ENCODE measurements at places on chromosomes 4 and X.

- DNase-seq = no peak
Observed at GRCh38 chr4:41414412-41414779, 123.6 kb upstream of the LIMCH1 start.

DNA sequence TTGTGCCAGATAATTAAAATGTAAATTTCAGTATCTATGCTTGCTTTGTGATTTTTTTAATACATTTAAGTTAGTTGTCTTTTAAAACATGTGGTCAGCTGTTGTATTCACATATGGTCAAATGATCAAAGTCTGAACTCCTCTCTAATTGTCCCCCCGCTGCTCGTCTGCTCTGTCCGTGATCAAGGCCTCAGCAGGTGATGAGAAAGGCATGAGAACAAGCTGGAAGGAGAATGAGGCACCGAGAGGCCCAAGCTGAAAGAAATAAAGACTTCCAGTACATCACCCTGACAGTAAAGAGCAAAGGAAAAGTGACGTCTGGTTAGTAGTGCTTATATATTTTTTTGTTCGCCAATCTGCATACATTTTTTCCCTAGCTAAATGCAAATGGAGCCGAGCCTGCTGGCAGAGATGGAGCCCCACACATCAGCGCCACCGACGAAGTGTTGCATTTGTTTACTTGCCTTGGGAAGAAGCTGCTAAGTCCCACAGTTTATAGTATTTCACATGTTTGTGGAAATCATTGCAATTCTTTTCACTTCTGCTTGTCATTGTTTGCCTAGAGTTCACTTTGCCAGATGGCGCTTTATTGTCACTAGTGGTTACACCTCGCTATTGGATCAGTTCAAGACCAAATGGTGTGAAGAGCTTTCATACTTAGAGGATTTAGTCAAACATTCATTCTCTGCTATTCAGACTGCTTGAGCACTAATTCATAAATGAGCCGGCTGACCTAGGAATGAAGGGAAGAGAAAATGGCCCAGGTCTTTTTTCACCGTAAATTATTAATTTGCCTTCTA is 181.5 kb downstream of the ZIC3 start:
- DNase-seq = no peak

DNA sequence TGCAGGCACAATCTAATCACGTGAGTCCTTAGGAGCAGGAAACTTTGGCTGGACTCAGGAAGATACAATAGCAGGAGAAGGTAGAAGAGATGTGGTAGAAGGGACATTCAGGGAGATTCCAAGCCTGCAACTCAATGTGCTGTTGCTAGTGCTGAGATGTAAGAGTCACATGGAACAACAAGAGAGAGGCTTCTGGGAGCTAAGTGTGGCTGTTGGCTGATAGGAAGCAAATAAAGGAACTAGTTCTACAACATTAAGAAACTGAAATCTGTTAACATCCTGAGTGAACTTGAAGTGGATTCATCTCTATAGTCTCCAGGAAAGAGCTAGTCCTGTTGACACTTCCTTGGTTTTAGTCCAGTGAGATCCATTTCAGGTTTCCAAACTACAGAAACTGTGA is 1207.4 kb downstream of the ADGRL3 start:
- DNase-seq = no peak

- DNase-seq = no peak
Observed at GRCh38 chrX:136542281-136542680, 10.3 kb downstream of the VGLL1 start.

DNA sequence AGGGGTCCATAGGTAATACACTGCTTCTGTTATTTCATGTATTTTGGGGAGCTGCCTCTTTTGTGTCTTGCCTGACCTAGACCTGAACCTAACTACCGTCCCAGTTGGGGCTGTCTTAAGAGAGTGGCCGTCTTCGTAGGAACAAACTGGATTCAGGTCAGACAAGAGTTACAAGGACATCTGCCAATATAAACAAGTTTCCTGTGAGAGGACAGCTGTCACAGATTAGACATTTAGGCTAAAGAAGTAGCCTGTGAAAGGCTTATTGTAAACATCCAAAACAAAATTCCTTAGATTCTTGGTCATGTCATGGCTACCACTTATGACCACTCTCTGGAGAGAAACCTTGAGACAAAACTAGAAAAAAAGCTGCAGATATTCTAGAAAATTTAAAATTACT is 797.6 kb upstream of the AADAT start:
- no peak for DNase-seq

DNA sequence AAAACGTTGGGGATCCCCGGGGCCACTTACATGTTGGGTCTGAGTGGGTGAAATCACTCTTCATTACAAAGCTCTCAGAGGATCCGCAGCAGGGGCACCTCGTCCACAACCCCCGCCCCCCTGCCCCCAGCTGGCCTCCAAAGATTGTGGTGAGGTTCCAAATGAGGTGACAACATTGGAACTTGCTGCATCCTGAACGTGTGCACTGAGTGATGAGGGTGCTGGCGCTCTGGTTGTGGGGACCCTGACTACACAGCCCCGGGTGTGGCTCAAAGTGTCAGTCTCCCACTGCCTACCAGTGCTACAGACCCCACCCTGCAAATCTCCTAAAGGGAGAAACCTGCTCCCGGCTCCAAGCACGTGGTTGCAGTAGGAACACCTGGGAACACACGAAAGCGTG is 111.9 kb downstream of the PHKA2 start:
- DNase-seq = no peak

- DNase-seq = no peak
Observed at GRCh38 chr4:114272226-114272625, 292.8 kb upstream of the ARSJ start.

GRCh38 chr4:5828005-5828391 is 64.9 kb downstream of the CRMP1 start:
- DNase-seq = no peak

- DNase-seq = no peak
Observed at GRCh38 chr4:38730830-38731646, 51.8 kb downstream of the TLR10 start.

- DNase-seq = no peak
Observed at GRCh38 chrX:46722742-46723568, 36.0 kb downstream of the SLC9A7 start.

DNA sequence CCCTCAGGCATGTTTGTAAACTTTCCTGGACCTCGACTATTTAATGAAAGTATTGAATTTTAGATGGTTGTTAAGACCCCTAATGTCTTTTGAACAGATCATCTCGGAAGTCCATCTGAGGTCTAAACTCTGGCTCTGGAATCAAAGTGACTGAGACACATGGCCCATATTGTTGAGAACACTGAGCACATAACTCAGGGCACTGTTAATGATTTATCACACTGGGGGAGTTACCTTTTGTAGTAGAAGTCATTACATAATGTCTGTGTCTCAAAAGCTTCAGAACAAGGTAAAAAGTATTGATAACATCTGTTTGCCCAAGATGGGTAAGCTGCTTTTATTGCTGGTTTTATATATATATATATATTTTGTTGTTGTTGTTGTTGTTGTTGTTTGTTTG is 103.4 kb upstream of the HS3ST1 start:
- no peak for DNase-seq

Measured in NCI-H446 treated with DMSO at 0.1 percent for 48 hours (cell line).